HT1080 (cell line): ENCODE measurements at places on chromosomes 5 and 9.
A peak's percentile ranks its signal among the peaks of the same experiment; 100 is the strongest.

- no peak for DNase-seq
Observed at GRCh38 chr5:56607074-56607473, 208.3 kb upstream of the MAP3K1 start.

GRCh38 chr9:127905788-127906191 is 6.4 kb upstream of the ST6GALNAC6 start:
- DNase-seq, result no peak

DNA sequence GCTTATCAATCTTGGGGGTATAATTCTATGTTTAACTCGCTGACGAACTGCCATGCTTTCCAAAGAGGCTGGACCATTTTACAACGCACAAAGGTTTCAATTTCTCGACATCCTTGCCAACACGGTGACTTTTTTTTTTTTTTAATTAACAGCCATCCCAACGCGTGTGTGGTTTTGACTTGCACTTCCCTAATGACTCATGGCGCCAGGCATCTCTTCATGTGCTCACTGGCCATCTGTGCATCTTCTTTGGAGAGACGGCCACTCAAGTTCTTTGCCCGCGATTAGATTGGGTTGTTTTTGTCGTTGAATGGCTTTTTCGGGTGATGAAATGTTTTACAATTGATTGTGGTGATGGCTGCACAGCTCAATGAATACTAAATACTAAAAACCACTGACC is 12.5 kb upstream of the CARD9 start:
- DNase-seq, result no peak

DNA sequence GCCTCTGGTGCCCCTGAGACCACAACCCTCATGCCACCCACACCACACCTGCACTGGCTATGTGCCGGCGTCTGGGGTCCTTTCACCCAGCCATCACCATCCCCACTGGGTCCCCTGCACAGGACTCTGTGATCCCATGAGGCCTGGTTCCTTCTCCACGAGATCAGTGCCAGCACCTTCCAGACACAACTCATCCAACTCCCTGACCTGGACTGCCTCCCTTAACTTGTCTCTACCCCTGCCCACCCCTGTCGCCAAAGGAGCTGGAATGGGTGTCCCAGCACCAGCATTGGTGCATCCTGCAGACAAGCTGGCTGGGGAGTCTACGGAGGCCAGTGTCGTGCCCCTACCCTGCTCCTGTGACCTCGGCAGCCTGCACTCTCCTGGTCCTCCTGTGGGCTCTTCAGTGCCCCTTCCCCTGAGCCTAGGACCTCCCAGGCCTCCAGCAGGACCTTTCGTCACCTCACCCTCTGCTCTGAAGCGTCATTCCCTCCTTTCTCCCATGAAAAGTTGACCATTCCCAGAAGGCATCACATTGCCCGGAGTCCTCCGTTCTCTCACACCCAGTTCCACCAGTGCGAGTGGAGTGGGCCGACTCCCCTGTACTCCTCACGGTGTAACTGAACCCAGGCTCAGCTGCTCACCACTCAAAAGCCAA is 87.7 kb downstream of the NSUN2 start:
- no peak for DNase-seq

- no peak for DNase-seq
Observed at GRCh38 chr5:142447887-142448286, 123.1 kb upstream of the SPRY4 start.

GRCh38 chr9:106689089-106689488 is 173.9 kb upstream of the ZNF462 start:
- no peak for DNase-seq

GRCh38 chr5:83562791-83563557 is 91.4 kb downstream of the VCAN start:
- DNase-seq, result no peak

DNA sequence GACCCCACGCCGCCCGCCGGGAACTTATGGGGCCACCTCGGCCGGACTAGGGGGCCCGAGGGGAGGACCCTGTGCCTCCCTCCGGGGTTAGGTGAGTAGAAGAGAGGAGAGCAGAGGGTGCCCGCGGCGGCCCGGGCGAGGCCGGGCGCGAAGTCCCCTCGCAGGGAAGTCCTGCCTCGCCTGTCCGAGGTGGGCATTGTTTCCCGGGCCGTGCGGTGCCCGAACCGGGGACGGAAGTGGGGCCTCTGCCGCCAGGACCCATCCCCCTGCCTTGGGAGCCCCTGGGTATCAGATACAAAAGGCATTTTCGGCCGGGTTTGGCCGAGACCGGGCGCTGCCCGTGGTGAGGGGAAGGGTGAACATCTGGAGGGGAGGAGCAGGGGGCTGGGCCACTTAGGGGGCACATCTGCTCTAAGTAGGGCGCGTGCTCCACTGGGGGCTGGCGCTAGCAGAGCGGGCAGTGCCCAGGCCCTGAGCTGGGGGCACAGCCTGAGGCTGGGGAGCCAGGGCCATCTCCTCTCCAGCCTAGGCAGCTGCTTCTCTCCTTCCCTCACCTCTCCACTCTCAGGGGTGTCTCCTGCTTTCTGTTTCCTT is 48.2 kb downstream of the DAB2IP start:
- DNase-seq, result no peak

- no peak for DNase-seq
Observed at GRCh38 chr5:152634586-152634985, 229.5 kb upstream of the NMUR2 start.

- no peak for DNase-seq
Observed at GRCh38 chr9:13805546-13805945, 508.4 kb downstream of the NFIB start.

DNA sequence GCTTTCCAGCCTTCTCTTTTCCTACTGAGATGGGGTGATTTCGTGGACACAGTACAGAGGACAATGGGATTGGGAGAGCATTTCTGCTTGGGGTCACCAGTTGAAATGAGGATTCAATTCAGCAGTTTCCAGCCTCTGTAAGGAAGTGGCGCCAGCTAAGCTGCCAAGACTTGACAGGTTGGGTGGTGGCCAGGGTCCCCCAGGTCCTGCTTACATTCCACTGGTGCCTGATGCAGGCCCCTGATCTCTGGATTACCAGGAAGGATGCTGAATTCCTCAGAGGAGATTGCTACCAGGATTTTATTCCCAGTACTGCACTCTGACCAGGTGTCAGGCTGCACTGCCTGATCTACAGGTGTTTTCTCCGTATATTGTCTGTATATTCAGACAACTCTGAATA is 119.7 kb downstream of the PSD2 start:
- no peak for DNase-seq

DNA sequence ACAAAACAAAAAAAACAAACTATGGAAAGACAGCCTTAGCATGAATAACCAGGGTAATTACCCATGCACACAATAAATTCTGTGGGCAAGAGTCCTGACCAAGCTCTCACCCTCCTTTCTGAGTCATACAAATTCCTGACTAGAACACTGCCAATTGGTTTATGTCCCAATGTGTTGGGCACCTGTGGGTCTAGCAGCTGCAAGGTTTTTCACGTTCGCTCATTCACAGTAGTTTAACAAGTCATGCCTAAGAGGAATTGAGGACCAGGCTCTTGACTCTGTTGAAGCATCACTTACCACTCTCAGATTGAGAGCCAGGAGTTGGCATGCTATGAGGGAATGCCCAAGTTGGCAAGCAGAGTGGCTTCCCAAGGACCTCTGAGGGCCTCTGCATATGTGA is 205.5 kb upstream of the SLC24A2 start:
- peak; percentile 88 for DNase-seq

GRCh38 chr9:94821098-94821887 is 94.8 kb downstream of the AOPEP start:
- DNase-seq, result no peak

GRCh38 chr5:111649516-111649915 is 107.5 kb downstream of the NREP start:
- DNase-seq, result no peak

- no peak for DNase-seq
Observed at GRCh38 chr5:138504799-138505198, 38.2 kb downstream of the ETF1 start.

GRCh38 chr5:60546207-60546606 is 153.8 kb downstream of the DEPDC1B start:
- DNase-seq, result no peak

- no peak for DNase-seq
Observed at GRCh38 chr5:37836592-37837413, 3.0 kb downstream of the GDNF start.

DNA sequence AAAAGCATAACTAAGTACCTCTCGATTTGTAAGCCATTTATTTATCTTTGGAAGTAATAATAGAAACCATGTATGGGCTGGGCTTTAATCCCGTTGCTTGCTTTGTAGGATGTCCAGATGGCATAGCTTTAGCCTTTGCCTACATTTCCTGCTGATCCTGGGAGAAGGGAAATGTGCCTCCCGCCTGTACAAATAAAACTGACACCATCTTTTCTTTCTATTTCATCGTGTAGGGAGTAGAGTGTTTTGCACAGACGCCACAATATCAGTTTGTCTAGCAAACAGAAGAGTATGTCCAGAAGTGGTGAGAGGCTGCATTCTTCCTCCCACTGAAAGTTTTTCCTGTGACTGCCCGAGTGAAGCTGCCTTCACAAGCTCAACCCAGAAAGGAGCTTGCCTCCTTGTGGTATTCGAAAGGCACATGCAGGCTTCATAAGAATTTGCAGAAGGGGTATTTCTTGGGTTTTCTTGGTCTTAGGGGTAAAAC is 24.7 kb upstream of the TJP2 start:
- peak; percentile 33 for DNase-seq

- peak; percentile 92 for DNase-seq
Observed at GRCh38 chr5:35129921-35130485, 82.3 kb upstream of the AGXT2 start.

GRCh38 chr5:150301170-150301505 is 1.6 kb downstream of the ARSI start:
- no peak for DNase-seq

GRCh38 chr9:87725900-87726709 is at the start of gene CTSL:
TSS of gene CTSL (plus strand) at chr9:87726119. CDS start at chr9:87727604, 1,485 bp downstream.
- DNase-seq, result peak; percentile 78

DNA sequence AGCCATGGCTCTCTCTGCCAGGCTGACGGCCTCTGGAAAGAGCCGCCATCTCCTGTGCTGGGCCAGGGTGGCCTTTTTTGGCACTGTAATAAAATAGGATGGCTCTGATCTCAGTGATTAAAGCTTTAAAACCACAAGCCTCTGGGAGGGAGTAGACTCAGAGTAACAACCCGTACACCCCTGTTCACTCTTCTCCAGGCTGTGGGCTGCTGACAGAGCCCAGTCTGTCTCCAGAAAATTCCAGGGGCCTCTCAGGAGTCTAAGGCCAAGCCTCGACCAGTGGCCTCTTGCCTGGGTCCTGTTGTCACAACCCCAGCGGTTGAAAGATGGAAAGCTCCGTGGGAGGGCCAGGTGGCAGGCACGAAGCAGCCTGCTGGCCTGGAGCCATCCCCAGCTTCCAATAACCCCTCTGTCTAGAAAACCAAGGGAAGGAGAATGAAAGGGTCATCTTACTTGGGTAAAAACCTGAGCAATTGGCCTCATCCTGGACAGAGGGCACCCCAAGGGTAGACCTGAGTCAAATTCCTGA is 286.7 kb upstream of the ZNF462 start:
- no peak for DNase-seq

DNA sequence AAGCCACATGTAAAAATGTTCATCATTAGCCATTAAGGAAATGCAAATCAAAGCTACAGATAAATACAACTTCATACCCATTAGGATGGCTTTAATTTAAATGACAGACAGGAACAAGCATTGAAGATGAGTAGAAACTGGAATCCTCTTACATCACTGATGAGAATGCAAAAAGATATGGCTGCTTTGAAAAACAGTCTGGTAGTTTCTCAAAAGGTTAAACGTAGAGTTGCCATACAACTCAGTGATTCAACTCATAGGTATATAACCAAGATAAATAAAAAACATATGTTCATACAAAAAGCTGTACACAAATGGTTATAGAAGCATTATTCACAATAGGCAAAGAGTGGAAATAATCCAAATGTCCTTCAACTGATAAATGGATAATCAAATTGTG is 228.8 kb upstream of the ZNF462 start:
- no peak for DNase-seq

DNA sequence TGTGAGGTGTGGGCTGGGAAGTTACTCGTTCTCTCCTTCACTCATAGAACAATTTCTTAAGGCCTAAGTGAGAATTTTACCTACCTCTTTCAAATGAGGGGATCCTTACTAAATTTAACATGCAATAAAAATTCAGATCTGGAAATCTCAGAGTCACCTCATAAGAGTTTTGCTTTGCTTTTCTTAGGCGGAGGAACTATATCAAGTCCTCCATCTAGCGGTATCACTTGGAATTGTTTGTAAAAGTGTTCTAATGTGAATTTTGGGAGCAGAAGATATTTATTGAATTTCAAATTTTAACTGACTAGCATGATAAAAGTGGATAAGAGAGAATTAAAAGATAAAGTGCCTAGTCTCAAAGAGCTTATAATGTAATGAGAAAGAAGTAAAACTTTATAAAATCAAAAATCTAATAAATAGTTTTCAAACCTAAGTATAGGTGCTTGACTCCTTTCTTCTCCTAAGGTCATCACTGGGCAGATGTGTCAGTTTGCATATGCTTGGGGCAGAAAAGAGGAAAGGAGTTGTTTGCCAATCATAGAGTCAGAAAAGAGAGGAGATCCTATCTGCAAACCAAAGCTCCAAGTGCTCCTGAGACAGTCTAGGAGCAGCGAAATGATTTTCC is 145.7 kb upstream of the DAB2 start:
- DNase-seq, result peak; percentile 34

DNA sequence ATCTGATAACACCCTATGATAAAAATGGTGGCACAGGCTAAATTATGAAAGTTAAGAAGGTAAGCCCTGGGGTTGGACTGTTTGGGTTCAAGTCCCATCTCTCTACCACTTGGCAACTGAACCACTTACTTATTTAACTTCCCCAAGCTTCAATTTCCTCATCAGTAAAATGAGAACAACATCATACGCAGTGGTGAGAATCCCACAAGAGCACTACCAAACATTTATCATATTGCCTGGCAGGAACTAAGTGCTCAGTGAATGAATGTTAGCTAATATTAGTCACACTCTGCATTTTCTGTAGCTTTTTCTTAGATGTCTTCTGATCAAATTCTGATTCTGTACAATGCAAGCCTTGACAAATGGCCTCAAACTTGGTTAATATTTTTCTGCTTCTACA is 306.7 kb downstream of the EBF1 start:
- DNase-seq, result no peak

DNA sequence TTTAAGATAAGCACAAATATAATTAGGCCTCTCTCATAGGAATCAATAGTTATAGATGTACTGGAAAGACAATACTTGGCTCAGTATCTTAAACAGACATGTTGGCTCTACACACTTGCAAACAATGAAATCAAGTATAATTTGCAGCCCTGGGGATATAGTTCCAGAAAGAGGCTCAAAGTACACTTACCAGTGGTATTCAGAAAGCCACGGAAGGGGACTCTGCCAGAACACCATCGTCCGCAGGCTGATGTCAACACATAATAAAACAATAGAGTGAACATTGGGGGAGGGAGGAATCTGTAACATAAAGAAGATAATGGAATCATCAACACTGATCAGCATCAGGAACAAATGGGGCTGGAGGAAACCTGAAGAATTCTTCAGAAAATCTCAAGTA is 31.2 kb upstream of the EBF1 start:
- DNase-seq, result no peak

DNA sequence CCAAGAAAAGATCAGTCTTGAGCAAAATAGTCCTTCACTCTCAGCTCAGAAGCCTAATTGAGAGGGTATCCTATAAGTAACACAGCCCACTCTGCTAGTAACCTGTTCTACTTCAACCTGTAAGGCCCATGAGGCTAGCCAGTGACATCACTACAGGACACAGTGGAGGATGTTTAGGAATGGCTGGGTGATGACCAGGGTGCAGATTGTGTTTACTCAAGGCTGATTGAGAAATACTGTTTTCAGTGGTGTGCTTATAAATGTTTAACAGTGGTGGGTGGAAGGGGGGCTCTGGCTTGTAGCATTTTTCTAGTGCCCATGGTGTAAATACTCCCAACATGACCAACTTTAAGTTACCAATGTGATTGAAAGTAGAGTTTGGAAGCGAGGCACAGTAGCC is 159.8 kb upstream of the CCDC152 start:
- DNase-seq, result no peak
